ENCODE measurements at places on chromosomes 7 and 10.
A peak's percentile ranks its signal among the peaks of the same experiment; 100 is the strongest.

- no peak for DNase-seq
These were observed 55.9 kb downstream of the SHH start for GRCh38 chr7:155756322-155756721.

- no peak for DNase-seq
These were observed 43.6 kb upstream of the LRRTM3 start for GRCh38 chr10:66882271-66882670.

- DNase-seq: no peak
These were observed 4.1 kb downstream of the MRPL43 start for GRCh38 chr10:100982916-100983830.

- DNase-seq: no peak
These were observed 163.7 kb downstream of the BAMBI start for GRCh38 chr10:28840971-28841370.

GRCh38 chr7:113936982-113937381 is 18.2 kb upstream of the PPP1R3A start:
- no peak for DNase-seq

GRCh38 chr7:70590126-70590854 is 541.7 kb upstream of the GALNT17 start:
- DNase-seq: no peak

GRCh38 chr7:148334959-148335577 is 255.5 kb upstream of the C7orf33 start:
- DNase-seq: no peak

DNA sequence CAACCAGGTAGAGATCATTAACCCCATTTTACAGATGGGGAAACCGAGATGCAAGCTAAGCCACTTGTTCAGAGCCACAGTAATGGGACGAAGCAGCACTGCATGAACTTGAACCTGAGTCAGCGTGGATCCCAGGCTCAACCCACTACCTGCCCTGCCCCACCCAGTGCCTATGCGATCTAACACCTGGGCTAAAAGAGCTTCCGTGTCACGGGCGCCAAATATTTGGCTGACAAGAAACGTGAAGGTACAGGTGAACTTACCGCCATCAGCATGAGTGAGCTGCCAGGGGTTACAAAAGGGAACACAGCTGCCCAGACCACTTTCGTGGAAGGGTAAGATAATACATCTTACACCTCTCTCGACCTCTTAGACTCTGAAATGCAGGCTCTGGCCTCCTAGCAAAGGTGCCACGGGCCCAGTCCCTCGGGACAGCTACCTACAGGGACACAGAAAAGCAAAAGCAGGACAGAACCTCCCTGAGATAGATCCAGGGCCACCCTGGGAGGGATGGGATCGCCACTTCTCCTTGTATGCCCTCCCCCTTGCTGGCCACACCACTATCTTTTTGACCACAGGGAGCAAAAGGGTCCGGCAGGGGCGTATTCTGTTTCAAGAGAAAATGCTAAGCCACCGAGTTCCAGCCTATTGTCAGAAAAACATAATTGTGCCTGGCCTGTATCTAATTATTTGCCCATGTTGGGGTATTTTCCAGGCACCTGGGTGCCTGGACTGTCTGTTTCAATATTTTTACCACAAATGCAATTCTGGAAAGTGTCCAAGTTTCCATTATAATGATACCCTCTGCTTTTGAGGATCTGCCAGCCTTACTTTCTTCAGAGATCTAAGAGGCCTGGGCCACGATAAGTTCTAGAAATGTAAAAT is 6.4 kb downstream of the CHST15 start:
- DNase-seq: no peak

DNA sequence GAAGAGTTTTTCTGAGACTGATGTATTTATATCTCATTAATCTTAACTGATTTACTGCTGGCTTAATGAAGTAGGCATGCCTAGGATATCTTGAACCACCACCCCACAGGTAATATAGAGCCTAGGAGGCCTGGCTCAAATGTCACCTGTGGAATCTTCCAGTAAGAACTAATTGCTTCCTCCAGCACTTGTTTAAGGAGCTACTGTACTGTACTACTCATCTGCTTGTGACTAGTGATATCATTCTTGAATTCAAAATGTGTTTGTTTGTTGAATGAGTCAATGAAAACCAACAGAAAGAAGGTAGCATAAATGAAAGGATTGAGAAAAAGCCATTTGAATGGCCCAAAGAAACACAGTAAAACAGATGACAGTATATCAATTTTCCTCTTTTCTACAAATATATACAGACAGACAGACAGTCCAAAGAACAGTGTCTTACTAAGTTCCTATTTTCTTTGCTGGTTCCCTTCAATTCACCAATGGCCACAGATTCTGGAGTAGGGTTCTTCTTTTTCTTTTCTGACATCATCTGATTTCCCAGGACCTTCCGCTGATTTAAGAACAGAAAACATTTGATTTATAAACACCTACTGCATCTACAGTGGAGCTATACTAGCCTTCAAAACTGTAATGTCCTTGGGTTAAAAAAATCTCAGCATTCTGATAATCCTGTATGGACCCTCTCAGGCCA is 43.7 kb upstream of the SLIT1 start:
- DNase-seq: peak; percentile 24

DNA sequence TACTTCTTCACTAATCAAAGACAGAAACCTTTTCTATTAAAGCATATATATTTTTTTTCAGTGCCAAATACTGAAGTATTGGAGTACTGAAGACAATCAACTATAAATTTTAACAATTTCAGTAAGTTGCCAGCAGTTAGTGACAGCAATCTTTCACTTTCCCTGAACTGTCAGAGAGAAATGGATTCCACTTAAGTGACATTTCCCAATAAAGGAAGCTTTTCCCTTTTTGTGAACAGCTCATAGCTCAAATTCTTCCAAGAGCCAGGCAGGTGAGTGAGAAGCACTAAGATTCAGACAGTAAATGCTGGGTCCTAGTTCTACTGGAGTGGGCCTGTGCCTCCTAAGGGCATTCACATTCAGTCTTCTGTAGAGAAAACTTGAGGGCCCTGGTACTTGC is 142.0 kb downstream of the SRPK2 start:
- DNase-seq: no peak

- DNase-seq: no peak
These were observed 477.4 kb upstream of the FZD8 start for GRCh38 chr10:36119455-36119854.

- DNase-seq: no peak
These were observed 111.1 kb downstream of the TNS3 start for GRCh38 chr7:47470567-47471357.

DNA sequence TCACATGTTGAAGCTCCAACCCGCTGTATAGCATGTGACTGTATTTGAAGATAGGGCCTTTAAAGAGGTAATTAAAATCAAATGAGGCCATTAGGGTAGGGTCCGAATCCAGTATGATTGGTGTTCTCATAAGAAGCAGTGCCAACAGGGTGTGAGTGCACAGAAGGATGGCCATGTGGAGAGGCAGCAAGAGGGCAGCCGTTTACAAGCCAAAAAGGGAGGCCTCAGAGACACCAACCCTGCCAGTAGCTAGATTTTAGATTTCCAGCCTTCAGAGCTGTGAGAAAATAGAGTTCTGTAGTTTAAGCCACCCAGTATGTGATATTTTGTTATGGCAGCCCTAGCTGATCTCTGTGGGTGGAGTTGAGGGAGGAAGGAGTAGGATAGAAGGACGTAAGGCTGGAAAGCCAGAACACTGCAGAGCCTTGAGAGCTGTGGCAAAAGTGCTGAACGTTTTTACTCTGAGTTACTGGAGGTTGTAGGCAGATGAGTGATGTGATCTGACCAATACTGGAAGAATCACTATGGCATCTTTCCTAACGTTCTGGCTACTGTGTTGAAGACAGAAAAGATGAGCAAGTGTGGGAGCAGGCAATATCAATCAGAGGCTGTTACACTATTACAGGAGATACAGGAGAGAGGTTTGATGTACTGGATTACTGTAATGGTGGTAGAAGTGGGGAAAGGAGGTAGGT is 334.9 kb downstream of the ELMO1 start:
- DNase-seq: peak; percentile 38

GRCh38 chr10:3761021-3761686 is 23.9 kb downstream of the KLF6 start:
- peak; percentile 69 for DNase-seq

DNA sequence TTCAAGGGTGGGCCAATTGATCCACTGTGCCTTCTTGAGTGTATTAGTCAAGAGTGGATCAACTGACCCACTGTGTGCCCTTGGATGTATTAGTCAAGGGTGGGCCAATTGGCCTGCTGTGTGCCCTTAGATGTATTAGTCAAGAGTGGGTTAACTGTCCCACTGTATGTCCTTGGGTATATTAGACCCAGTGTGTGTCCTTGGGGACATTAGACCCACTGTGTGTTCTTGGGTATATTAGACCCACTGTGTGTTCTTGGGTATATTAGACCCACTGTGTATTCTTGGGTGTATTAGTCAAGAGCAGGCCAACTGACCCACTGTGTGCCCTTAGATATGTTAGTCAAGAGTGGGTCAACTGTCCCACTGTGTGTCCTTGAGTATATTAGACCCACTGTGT is 601.8 kb downstream of the TYW1 start:
- DNase-seq: no peak

DNA sequence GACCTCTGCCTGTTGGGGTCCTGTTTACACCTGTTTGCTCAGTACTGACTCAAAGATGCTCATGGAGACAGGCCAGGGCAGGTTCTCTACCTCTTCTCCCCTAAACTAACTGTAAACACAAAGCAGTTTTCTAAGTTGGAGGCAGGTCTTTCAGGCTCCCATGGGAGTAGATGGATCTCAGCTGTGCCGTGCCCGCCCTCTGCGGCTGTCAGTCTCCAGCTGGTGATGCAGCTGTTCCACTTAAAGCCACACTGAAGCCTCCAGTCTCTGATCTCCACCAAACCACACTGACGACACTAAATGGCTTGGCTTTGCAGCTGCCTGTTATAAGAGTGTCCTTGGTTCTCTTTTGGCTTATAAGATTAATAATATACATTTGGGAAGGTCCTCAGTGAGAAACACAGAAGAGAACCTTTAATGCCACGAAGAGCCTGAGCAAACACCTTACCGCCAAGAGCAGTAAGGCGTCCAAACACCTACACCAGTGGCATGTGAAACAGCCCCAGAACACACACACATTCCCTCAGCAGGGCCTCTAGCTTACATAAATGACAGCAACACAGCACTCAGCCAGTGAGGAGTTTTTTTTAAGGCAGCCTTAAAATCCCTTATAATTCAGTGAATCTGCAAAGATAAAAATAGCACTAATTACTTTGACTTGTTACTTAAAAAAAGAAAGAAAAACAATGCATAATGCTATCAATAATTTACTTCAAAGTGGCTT is 60.4 kb upstream of the KCNIP2 start:
- DNase-seq: no peak

DNA sequence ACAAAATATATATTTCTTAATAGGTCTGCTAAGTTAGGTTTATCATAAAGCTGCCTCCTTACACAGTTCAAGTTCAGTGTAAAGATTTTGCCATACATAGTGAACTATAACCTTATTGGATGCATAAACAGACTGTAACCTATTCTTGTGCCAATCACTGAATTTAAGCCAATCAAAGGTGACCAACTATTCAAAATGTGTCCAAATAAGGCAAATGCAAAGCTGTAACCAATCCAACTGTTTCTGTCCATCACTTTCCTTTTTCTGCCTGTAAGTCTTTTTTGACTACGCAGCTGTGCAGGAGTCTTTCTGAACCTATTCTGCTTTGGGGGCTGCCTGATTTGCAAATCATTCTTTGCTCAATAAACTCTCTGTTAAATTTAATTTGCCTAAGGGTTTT is 11.6 kb upstream of the DNMBP start:
- DNase-seq: no peak

DNA sequence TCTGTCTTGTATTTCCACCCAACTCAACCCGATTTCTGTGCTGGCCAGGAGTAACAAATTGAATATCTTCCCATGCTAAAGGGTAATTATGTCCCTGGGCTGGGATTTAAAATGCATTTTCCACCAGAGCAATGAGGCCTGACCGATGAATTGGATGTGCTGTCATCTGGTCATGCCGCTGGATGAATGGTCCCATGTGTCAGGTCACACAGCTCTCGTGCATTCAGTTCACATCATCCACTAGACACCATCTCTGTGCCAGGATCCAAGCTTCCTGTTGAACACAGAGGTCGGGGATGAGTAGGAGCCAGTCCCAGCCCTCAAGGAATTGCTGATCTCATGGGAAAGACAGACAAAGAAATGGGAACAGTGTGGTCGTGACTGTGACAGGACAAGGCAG is 200.8 kb downstream of the ADRA2A start:
- DNase-seq: no peak

Measured in activated CD4-positive, alpha-beta T cell treated with anti-CD3 and anti-CD28 coated beads, Interleukin-10, Interleukin-2, amounts not matched to agents 100 ng/mL and 50 ng/mL, durations not matched to agents 16 hours and 8 hours (primary cell).